ENCODE measurements at places on chromosomes 5 and 9.

GRCh38 chr5:35513612-35514011 is 104.1 kb upstream of the SPEF2 start:
- no peak for DNase-seq

- no peak for DNase-seq
Measured at GRCh38 chr5:6772886-6773285, 59.7 kb downstream of the TENT4A start.

DNA sequence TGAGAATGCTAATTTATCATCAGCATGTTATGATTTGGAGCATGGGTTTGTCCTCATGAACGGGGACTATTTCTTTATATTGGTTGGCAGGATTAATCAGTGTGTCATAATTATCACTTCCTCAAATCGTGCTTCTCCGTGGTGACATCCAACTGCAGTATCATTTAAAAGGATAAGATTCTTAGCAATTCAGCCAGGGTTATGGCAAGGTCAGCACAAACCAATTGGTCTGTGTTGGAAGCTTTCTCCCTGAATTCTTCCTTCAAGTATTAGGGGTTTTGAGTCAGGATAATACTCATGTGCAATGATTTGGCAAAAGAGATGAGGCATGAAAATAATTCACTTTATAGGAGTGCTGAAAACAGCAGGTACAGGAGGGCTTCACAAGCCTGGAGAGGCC is 5.5 kb upstream of the CAMLG start:
- no peak for DNase-seq

- no peak for DNase-seq
Measured at GRCh38 chr9:38022995-38023394, 46.0 kb downstream of the SHB start.
